HT1080 (cell line): ENCODE measurements at places on chromosomes 2 and 18.
A peak's percentile ranks its signal among the peaks of the same experiment; 100 is the strongest.

DNA sequence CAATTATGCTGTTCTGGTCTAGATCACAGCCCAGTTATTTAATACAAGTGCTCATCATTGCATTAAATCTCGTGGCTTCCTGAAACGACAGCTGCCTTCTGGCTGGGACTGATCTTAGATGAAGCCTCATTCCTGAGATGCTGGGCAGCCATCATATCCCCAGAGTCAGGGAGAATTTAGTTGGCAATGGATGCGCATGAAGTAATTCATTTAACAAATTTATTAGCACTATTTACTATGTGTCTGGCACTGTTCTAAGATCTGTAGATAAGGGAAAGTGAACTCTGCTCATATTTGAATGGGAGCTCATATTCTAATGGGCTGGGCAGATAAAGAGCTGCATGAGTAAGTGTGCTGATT lies 244.7 kb downstream of the KCNS3 start:
- DNase-seq, result no peak

DNA sequence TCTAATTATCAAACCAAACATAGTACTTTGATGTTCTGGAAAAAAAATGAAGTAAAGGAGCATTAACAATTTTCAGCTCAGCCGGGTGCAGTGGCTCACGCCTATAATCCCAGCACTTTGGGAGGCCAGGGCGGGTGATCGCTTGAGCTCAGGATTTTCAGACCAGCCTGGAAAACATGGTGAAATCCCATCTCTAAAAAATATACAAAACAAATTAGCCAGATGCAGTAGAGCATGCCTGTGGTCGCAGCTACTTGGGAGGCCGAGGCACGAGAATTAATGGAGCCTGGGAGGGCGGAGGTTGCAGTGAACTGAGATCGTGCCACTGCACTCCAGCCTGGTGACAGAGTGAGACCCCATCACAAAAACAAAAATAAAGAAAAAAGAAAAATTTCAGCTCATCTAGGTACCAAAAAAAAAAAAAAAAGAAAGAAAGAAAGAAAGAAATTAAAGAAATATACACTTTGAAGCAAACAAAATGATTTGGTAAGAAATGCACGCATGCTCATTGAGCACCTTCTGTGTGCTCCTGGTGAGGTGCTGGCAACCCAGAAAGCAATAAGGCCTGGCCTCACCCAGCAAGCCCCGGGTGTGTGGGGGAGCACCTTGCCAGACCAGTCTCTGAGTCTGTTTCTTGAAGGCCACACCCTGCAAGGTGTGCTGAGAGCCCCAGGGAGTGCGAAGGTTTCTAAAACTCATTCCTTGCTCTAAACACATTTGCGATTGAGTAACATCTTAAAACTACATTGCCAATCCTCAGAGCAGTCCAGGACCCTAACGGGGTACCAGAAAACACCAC lies 133.5 kb downstream of the TFCP2L1 start:
- no peak for DNase-seq

DNA sequence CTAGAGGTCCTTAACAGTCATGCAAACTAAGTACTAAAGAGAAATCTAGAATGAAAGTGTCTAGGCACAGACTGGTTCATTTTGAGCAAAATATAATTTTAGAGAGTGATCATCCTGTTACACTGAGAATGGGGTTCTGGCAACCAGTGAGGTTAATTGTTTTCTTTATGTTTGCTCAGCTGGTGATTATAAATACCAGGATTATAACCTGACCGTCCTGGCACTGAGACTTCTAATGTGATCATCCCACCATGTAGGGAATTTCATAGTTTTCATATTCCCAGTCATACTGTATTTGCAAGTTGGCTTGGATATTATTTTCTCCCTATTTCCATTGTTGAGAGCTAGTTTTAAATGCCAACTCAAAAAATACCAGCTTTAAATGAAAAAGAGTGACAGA lies 852.5 kb upstream of the LRATD1 start:
- DNase-seq, result no peak

DNA sequence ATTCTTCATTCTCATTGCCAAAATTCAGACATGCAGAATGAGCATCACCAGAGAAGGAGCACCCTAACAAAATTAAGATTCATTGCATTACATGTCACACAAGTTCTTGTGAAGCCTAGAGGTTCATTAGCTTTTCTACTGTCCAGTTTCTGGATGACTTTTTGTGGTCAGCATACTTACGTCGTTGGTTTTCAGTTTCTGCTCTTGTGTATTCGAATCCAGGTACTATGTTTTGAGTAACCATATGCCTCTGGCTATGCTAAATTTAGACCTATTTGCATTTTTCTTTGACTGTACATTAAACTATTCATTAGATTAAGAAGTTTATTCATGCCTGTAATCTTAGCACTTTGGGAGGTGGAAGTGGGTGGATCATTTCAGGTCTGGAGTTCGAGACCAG lies 251.3 kb downstream of the PARD3B start:
- no peak for DNase-seq

GRCh38 chr2:55926246-55926645 lies 2.7 kb upstream of the EFEMP1 start:
- DNase-seq, result no peak

- DNase-seq, result no peak
Observed at GRCh38 chr2:204695506-204695905, 150.2 kb downstream of the PARD3B start.

DNA sequence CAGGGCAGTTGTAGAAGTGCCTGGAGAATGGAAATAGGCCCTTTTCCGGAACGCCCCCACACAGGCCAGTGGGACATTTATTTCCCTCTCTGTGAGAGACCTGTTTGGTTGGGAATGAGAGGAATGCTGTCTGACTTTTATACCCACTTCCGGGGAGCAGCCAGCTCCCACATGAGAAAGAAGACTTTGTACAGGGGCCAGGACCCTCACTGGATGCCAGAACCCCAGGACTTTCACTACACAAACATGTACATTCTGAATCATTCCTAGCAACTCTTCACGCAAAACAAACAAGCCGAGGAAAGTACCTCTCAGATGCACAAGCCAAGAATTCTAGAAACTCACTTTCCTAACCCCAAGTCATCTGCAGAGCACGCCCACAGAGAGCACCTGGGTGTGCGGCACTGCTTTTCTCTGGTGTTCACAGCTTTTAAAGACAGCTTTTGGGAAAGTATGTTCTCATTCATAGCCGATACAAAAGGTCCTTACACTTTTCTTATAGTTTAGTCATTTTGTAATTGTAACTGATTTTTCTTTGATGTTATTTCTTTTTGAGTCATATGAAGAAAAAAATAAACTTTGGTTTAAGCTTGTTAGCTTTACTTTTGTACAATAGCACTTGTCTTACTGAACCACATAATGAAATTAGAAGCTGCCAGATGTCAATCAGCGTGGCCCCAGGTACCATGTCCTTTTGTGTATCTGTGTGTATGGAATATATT lies 856.1 kb upstream of the ID2 start:
- DNase-seq, result peak; percentile 75

- no peak for DNase-seq
Observed at GRCh38 chr2:182694189-182694588, 21.9 kb upstream of the DNAJC10 start.

DNA sequence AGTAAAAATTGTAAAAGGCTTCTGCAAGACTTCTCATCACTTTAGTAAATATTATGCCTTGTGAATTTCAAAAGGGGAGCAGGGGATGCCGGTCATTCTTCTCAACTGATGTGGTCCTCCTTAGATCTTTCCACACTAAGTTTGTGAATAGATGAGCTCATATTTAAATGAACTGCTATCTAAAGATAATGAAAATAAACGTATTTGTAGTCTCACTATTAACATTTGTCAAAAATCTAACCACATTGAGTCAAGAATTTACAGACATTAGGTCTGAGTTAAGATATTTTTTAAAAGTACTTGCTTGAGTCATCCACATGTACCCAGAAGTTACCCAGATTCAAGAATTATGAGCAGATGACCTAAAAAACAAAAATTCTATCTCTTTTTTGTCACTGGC lies 6.5 kb downstream of the PRPF40A start:
- DNase-seq, result no peak

DNA sequence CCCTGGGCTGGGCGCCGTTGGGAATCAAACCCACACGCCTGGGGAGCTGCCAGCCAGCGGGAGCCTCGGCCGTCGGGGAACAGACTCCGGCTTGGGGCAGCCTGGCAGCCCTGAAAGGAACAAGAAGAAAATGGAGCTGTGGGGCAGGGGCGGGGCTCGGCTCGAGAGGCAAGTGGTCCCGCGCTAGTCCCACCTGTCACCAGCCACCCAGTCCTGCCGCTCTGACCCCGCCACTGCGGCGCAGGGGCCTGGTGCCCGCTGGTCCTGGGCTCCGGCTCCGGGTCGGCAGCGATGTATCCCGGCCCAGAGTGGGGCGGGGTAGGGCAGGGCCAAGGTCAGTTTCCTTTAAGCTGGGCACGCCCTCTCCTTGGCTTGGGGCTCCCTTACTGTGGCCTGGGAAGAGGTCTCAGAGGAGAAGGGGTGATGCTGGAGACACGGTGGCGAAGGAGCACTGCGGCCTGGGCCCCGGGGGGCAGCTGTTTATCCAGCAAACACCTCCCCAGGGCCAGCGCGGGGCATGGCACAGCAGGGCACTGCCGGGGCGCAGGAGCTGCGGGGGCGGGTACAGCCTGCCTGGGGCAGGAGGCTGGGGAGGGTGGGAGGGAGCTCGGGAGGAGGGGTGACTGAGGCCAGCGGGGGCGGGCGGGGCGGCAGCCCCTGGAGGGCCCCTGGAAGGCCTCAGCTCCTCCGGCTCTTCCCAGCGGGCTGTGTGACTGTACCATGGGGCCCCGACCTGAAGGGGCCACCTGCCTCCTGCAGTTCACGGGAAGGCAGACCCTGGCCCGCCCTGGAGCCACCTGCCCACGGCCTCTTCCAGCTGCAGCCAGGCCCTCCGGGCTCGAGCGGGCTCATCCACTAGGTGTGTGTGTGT lies 15.6 kb downstream of the ODC1 start:
- DNase-seq, result no peak

DNA sequence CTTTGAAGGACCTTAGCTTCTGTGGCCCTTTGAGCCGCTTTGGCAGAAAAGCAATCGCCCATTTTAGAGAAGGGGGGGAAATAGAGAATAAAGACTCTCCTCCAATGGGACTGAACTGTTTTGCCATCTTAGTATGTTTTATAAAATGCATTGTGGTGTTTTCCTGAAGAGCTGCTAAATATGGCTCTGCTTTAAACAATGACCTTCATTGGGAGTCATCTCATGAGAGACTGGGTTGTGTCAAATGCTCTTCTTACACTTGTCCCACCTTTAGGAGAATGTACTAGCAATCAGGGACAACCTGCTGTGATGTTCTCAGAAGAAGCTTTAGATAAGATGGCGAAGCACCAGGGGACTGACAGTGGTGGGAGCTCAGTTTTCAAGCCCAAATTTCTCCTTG lies 418.9 kb upstream of the POU3F3 start:
- DNase-seq, result no peak

DNA sequence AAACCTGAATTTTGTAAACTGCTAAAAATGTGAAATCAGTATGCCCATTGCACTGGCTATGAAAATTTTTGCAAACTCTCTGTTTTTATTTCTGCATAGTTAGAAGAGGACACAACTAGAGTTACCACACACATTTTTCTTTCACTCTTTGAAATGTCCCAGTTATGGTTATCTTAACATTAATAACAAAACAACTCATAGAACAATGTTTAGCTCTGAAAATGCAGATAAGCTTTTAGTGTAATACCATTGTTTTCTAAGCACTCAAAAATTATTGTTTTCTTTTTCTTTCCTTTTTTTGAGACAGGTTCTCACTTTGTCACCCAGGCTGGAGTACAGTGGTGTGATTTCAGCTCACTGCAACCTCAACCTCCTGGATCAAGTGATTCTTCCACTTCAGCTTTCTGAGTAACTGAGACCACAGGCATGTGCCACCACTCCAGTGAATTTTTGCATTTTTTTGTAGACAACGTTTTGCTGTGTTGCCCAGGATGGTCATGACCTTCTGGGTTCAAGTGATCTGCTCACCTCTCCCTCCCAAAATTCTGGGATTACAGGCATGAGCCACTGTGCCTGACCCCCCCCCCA lies 1204.5 kb upstream of the ZEB2 start:
- DNase-seq, result peak; percentile 10

GRCh38 chr2:48851161-48851560 lies 95.6 kb upstream of the LHCGR start:
- peak; percentile 56 for DNase-seq

- no peak for DNase-seq
Observed at GRCh38 chr18:76943542-76944339, 121.4 kb downstream of the ZNF236 start.

- DNase-seq, result peak; percentile 20
Observed at GRCh38 chr18:51068105-51068504, 38.1 kb downstream of the SMAD4 start.

DNA sequence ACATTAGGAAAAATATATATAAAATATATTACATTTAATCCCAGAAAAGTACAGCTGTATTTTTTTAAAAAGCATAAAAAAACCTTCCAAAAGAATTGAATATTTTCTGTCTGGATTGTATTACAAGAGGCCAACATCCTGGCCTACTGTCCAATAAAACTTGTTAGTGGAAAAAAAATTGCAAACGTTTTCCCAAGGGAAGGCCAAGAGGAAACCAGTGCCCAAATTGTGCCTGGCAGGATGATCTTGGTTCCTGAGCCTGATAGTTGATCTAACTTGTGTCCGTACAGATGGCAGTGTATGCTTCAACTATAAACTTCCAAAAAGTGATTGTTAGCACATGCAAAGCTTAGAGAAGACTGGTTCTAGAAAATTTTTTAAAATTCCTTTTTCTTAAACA lies 90.6 kb upstream of the LPIN2 start:
- DNase-seq, result no peak

DNA sequence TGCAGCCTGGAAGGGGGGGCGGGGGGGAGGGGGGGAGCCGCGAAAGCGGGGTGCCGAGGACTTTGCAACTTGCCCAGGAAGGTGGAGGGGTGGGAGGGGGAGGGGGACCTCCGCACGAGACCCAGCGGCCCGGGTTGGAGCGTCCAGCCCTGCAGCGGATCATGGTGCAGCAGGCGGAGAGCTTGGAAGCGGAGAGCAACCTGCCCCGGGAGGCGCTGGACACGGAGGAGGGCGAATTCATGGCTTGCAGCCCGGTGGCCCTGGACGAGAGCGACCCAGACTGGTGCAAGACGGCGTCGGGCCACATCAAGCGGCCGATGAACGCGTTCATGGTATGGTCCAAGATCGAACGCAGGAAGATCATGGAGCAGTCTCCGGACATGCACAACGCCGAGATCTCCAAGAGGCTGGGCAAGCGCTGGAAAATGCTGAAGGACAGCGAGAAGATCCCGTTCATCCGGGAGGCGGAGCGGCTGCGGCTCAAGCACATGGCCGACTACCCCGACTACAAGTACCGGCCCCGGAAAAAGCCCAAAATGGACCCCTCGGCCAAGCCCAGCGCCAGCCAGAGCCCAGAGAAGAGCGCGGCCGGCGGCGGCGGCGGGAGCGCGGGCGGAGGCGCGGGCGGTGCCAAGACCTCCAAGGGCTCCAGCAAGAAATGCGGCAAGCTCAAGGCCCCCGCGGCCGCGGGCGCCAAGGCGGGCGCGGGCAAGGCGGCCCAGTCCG lies 540 bp downstream of the SOX11 start:
- DNase-seq, result no peak

GRCh38 chr18:77106331-77106730 lies 26.3 kb downstream of the MBP start:
- no peak for DNase-seq

GRCh38 chr2:26462511-26463243 lies 15.2 kb downstream of the OTOF start:
- peak; percentile 36 for DNase-seq
